ENCODE measurements at places on chromosomes 13 and 19.
A peak's percentile ranks its signal among the peaks of the same experiment; 100 is the strongest.

DNA sequence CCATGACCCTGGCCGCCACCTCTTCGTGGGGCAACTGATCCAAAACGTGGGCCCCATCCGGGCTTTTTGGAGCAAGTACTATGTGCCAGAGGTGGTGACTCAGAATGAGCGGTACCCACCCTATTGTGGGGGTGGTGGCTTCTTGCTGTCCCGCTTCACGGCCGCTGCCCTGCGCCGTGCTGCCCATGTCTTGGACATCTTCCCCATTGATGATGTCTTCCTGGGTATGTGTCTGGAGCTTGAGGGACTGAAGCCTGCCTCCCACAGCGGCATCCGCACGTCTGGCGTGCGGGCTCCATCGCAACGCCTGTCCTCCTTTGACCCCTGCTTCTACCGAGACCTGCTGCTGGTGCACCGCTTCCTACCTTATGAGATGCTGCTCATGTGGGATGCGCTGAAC lies 9.6 kb downstream of the INSL3 start:
- DNase-seq = no peak

- DNase-seq = no peak
Observed at GRCh38 chr13:76769271-76769791, 116.9 kb downstream of the KCTD12 start.

- no peak for DNase-seq
Observed at GRCh38 chr13:75407473-75407872, 74.5 kb downstream of the TBC1D4 start.

- no peak for DNase-seq
Observed at GRCh38 chr13:35598790-35599369, 122.4 kb upstream of the MAB21L1 start.

GRCh38 chr19:38288123-38288855 lies 15.8 kb upstream of the C19orf33 start:
- DNase-seq = no peak

GRCh38 chr19:23190341-23190740 lies 59.9 kb downstream of the ZNF724 start:
- DNase-seq = no peak

GRCh38 chr19:4816202-4816949 lies 15.1 kb downstream of the TICAM1 start:
- DNase-seq = no peak

- DNase-seq = no peak
Observed at GRCh38 chr19:5948752-5949564, 29.0 kb downstream of the RANBP3 start.

GRCh38 chr19:7692417-7693088 lies 9.4 kb downstream of the FCER2 start:
- peak; percentile 18 for DNase-seq

DNA sequence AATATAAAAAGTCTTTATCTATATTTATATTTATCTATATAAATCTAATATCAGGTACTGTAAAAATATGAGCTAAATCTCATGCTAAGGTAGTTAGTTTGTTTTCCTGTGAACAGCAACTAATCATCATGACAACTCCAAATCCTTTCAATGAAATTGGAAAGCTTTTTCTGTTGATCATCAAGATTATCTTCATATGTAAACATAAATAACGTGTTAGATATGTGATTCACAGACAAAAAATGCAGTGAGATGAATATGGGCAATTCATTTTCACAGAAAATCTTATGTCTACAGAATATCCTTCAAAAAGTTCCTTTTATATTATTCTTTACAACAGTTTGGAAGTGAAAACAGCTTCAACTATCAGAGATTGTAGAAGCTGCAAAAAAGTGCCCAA lies 41.7 kb upstream of the EEF1AKMT1 start:
- DNase-seq = no peak

DNA sequence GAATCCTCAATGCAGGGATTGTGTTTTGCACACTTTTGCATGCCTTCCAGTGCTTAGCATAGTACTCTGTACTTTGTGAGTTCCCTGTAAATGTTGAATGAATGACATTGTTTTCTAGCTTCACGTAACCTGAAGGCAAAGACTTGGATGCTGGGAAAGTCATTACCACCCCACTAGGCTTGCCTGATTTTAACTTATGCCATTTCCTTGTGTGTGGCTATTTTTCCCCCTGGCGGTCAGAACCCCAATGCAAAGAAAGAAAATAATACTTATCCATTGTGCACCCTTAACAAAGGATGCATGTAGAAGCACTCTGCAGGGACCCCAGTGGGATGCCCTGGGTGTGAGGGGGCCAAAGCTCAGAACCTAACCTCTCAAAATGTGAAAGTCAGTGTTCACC lies 1.2 kb upstream of the ENOX1 start:
- DNase-seq = no peak

DNA sequence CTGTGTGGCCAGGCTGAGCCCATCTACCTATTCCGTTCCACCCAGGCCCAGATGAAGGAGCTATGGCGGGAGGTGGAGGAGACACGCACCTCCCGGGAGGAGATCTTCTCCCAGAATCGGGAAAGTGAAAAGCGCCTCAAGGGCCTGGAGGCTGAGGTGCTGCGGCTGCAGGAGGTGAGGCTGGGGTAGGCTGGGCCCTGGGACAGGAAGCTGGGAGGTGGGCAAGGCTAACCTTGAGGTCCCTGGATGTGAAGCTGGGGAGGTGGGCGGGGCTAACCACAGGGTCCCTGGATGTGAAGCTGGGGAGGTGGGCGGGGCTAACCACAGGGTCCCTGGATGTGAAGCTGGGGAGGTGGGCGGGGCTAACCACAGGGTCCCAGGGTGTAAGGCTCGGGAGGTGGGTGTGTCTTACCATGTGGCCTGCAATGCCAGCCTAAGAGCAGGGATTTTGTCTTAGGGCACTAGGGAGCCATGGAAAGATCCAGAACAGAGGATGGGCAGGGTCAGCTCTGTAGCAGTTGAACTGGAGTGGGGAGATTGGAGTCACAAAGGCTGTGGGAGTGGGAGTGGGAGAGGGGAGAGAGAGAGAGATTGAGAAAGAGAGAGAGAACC lies 36.9 kb downstream of the KCNC3 start:
- no peak for DNase-seq

DNA sequence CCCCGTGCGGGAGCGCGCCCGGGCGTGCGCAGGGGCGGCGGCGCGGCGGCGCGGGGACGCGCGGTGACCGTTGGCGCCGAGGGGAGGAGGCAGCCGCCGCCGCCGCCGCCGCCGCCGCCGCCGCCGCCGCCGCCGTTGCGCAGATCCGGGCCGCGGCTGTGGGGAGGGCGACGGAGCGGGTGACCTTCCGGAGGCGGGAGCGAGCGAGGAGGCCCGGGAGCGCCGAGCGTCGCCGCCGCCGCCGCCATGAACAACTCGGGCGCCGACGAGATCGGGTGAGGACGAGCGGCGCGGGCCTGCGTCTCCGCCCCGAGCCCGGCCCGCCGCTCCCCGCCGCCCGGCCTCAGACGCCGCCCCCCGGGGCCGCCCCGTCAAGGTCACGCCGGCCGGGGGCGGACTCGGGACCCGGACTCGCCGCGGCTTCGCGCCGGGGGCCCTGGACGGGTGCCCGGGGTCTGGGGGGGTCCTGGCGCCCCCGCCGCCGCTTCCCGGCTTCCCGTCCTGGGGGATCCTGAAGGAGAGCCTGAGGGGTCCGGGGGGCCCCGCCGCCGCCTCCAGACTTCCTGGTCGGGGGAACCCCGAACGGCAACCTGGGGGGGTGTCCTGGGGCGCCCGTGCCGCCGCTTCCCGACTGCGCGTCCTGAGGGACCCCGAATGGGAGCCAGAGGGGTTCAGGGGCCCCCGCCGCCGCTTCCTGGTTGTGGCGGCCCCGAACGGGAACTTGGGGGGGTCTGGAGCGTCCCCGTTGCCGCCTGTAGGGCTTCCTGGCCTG lies at the start of gene DAZAP1:
Gene DAZAP1 (plus strand): TSS at position 59 of the 772 bp plus-strand sequence. CDS start 188 bp downstream, at position 247.
- DNase-seq = peak; percentile 35

DNA sequence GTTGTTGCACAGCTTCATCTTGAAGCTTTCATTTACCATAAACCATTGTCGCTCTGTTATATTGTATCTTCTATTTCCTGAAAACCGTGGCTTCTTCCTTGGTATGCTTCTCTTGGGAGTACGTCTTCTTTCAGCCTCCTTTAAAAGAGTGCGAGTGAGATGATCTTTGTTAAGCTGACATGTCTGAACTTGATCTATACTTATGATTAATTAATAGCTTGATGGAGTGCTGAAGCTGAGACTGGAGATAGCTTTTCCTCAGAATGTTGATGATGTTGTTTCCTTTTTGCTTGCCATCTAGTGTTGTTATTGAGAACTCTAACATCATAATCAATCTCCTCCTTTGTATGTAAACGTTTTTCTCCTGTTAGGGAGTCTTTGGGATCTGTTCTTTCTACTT lies 529.3 kb upstream of the SPRY2 start:
- DNase-seq = no peak

GRCh38 chr13:71240911-71241310 lies 626.1 kb downstream of the DACH1 start:
- DNase-seq = no peak

DNA sequence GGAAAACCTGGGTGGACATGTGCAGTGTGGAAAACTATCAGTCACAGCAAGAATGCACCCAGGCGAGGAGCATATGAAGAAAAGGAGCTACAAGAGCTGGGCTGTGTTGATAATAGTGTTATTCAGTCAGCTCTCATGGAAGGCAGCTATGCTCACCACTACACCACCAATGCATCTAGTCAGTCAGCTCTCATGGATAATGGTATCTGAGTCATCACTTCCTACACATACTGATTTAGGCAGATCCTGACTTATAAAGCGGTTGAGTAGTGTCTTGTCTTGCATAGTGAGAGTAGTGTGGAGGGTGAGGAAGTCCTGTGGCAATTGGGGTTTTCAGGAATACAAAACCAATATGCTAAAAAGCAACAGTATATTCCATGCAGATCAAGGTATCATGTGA lies 9.1 kb upstream of the ZNF160 start:
- DNase-seq = no peak

DNA sequence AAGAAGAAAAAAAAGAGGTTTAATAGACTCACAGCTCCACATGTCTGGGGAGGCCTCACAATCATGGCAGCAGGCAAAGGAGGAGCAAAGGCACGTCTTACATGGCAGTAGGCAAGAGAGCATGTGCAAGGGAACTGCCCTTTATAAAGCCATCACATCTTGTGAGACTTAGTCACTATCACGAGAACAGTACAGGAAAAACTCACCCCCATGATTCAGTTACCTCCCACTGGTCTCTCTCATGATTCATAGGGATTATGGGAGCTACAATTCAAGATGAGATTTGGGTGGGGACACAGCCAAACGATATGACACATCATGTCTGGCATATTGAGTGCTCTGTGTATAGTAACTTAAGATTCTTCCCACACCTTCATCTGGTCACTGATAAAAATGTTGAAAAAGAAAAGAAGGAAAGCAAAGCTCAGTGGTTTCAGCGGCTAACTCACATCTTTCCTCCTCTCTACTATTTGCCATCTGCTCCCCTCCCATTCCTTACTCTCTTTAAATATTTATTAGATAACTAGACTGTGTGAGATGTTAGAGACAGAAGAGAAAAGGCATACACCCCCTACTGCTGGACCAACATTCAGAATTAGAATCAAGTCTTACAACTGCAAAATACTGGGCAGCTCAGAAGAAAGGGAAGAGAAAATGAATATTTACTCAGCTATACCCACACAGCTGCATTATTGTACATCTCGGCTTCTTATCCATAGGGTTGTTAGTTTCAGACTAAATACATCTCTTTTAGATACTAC lies 60.1 kb upstream of the AKAP11 start:
- no peak for DNase-seq

DNA sequence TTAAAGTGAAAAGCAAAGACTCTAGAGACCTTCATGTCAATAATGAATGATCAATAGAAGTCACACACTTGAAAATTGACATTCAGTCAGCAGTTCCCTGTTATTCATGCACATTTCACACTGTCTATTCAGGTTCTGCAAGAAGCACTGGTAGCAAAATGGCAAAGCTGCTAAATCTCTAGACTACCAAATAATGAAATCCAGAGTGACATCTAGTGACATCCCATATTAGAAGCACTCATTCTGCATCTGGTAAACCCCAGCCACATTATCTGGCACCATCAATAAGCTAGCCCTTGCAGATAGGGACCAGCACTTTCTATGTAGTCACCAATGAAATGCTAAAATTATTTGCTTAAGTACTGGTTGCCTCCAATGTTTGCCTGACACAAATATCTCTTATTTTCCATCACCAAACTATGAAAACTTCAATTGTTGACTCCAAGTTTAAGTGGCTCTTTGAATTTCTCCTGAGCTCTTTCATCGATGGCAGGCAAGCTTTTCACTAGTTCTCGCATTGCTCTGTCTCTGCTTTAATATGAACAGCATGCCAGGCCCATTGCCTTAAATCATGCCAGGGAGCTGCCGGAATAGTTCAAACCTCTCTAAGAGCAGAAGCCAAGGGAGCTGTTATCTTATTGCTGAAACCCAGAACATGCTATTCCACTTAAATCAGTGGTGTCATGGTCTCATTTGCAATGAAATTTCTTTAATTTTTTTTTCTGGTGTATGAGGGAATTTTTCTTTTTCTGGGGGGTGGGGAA lies 409.9 kb downstream of the MZT1 start:
- DNase-seq = no peak

GRCh38 chr13:95470574-95471366 lies 81.8 kb upstream of the CLDN10 start:
- no peak for DNase-seq

DNA sequence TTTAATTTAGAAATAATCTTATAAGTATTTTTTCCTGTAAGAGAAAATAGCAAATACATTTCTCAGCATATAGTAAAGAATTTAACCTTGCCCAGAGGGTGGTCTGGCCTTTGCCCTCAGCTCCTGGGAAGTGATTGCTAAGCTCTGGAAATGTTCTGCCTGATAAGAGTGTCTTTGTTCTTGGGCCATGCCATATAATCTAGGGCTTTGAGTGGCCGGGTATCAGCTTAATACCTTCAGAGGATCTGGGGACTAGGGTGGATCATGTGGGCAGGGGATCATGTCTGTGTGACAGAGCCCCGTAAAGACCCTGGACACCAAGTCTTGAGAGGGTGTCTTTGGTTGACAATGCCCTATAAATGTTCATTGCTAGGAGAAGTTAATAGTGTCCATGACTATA lies 1032.4 kb upstream of the MIR17HG start:
- no peak for DNase-seq
